ENCODE measurements at places on chromosomes 16 and 17. TPM values are rescaled to one million over a fixed set of nuclear protein-coding genes. Genes with fewer than 3 reads are reported as not detected.

HSD17B1 gene
- polyA plus RNA-seq, result 1.0 TPM

C1QTNF8 gene
- polyA plus RNA-seq, result not detected

CHST4 gene
- not detected for polyA plus RNA-seq

ASB16 gene
- polyA plus RNA-seq, result not detected

ICAM2 gene
- polyA plus RNA-seq, result 214 TPM
